Activated T-helper 1 cell treated with anti-CD3 and anti-CD28 coated beads, Interleukin-2, amount 50 U/mL, for 16 hours (primary cell): ENCODE measurements at places on chromosomes 11 and 22.

GRCh38 chr22:44024288-44024921, at the start of gene PARVB:
PARVB (plus strand) TSS chr22:44024302; CDS start chr22:44024340, 38 bp downstream.
- DNase-seq: no peak

- no peak for DNase-seq
Measured at GRCh38 chr11:17613983-17614382, 66.9 kb downstream of the OTOG start.

DNA sequence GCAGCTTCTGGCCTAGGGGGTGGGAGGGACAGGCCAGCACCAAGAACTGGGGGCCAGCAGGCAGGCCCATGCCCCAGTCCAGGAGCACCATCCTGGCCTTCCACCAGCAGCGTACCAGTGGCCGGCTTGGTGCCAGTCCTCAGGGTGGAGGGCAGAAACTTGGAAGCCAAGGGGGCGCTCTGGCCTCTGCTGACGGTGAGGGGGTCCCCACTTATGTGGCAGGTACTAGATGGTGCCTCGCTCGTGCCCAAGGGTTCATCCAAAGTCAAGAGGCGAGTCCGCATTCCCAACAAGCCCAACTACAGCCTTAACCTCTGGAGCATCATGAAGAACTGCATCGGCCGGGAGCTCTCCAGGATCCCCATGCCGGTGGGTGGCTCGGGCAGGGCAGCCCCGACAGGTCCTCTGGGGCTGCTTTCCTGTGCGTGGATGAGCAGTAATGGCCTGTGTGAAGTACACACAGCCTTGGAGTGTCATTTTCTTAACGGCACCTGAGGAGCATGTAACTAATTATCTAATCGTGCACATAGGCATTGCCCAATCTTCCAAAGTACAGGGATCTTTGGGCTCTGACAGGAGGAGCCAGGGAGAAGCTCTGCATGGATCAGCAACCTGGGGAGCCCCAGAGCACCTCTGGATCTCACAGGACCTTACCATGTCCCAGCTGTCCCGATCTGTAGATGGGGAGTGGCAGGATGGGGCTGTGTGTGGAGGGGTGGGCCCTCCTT, 79.1 kb downstream of the MORC2 start:
- no peak for DNase-seq

GRCh38 chr11:65301491-65302329, 13.0 kb upstream of the CDC42EP2 start:
- DNase-seq: no peak

- DNase-seq: no peak
Measured at GRCh38 chr11:131923309-131923708, 552.9 kb downstream of the NTM start.

DNA sequence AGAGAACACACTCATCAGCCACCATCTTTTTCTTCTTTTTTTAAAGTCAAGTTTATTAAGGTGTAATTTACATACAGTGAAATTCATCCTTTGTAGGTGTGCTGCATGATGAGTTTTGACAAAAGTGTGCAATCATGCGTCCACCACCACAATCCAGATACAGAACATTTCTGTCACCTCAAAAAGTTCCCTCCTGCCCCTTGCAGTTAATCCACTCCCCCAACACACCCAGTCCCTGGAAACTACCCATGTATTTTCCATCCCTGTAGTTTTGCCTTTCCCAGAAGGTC, 126.7 kb downstream of the HIPK3 start:
- DNase-seq: no peak

DNA sequence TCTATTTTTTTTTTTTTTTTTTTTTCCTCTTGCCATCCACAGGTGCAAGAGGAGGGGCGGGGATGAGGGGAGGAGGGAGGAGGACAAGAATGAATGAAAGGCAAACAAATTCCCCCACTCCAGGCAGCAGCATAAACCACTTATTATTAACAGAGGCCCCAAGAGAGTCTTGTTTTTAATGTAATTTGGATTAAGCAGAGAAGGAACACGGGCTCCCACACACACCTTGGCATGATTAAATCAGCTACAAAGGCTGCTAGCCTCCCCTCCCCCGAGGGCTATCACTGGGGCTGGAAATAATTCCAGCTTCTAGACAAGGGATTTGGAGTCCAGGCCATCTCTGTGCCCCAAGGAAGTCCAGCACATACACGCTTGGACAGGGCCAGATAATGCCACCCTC, 93.4 kb upstream of the DRD2 start:
- no peak for DNase-seq

DNA sequence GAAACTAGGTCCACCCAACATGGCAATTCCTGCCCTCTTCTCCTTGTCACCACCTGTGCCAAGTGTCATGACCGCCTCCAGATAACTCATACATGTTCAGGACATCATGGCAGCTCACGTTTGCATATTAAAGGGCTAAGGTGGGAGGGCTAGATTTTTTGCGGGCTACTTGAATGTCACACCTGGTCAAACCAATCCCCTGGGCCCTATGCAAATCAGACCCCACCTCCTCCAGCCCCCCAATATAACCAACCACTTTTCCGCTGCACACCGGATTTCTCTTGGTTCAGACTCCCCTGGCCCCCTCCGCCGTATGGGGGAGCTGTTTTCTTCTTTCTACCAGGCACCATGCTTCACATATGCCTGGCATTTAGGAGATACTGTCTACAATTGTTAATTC, 12.6 kb downstream of the UPB1 start:
- DNase-seq: no peak

DNA sequence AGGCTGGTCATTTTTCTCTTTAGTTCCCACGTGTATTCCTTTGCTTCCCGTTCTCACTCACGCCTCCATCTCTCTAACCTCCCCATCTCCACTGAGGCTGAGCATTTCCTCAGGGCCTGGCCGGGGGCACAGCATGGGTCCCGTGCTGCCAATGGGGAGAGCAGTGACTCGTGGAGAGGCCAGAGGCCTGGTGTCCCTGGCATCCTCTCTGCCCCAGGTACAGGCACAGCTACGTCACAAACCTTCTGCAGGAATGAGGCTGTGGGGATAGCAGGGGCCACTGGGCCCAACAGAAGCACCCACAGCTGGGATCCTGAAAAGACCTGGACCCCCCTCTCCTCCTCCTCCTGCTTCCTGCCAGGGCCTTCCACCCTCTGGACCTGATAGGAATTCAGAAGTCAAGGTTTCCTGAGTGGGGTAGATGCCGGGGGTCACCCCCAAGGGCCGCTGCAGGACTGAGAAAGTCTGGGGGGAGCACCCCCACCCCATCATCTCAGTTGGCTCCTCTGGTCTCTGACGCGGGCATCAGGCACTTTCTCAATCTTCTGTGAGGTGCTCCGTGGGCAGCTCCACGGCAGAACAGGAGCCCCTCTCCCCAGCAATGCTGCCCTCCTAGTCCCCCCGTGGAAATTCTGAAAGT, 11.8 kb downstream of the PNPLA5 start:
- DNase-seq: no peak

DNA sequence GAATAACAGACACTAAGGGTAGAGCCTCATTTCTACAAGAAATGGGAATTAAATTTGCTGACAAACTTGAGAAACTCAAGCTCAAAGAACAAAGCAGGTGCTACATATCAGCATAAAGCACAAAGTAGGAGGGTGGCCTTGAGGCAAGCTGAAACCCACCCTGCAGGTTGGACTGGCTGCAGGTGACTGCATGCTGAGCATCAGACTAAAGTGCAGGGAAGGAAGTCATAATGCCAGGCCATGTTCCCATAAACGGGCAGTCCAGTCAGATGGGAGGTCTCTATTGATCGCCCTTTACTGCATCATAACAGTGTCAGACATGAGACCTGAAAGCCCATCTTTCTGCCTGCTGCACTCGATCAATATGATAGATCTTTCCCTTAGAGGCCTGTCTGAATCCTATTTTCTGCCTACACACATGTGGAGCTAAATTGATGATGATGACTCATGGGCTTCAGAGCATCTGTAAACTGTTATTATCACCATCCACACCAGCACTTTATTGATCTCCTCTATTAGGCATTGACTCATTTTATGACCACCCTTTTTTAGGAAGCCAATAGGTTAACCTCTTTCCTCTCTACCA, 224.5 kb upstream of the DDI1 start:
- DNase-seq: no peak
